ENCODE measurements at places on chromosomes 11 and 22.
A peak's percentile ranks its signal among the peaks of the same experiment; 100 is the strongest.

DNA sequence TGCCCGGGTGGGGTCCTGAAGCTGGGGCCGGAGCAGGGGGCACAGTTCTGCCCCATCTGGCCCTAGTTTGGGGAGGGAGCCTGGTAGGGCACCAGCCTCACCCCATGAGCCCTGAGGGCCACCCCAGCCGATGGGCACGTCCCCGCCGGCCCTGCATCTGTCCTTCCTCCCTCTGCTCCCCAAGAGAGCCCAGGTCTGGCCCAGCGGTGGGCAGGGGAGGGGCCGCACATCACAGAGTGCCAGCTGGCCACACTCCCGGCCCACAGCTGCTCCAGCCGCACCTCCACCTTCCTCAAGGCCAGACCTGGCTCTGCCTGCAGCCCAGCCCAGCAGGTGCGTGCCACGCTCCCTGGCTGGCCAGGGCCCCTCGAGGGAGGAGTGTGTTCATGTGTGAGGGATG lies 21.6 kb downstream of the BRSK2 start:
- DNase-seq: no peak

DNA sequence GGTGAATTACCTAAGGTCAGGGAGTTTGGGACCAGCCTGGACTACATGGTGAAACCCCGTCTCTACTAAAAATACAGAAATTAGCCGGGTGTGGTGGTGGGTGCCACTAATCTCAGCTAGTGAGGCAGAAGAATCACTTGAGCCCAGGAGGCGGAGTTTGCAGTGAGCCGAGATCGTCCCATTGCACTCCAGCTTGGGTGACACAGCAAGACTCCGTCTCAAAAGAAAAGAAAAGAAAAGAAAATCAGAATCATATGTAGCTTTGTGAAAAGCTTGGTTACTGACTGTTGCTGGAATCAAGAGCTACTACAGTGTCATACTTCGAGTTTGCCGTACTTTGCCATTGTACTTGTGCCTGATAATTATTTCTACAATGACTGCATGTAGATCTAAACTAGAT lies 4.2 kb upstream of the TMEM135 start:
- DNase-seq: no peak

DNA sequence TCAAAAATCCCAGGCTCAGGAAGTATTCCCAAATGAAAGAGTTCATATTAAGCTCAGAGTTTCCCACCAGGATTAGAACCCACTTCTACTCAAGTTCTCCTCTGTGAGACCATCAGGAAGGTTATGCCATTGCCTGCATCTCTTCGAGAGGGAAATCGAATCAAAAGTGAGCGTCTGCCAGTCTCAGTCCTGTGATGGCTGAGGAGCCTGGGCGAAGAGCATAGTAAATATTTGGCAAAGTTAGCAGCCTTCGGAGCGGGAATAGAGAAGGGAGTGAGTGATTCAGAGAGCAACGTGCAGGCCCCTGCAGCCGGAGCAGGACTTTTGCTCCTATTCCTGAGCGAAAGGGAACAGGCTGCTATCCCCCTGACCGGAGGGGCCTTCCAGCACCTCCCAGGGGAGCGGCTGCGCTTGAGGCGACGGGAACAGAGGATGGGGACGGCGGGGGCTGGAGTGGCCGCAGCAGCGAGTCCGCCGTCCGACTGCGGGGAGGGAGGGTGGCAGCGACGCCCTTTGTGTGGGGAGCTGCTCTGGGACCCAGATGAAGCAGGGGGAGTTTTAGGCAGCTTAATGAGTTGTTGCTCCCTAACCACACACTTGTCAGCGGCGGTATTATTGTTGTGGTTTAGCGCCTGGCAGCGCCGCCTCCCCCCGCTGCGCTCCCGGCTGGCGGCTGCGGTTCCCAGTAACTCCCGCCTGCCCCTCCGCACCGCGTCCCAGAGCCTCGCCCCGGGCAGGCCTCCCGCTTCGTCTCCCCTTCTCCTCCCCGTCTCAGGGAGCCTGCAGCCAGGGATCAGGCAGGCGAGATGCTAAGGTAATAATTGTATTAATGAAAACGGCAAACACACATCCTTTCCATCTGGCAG lies 21.7 kb upstream of the NRGN start:
- DNase-seq: peak; percentile 18

GRCh38 chr11:27795955-27796861 lies 96.0 kb upstream of the BDNF start:
- no peak for DNase-seq

- no peak for DNase-seq
Measured at GRCh38 chr11:96293598-96294021, 49.4 kb downstream of the MAML2 start.

DNA sequence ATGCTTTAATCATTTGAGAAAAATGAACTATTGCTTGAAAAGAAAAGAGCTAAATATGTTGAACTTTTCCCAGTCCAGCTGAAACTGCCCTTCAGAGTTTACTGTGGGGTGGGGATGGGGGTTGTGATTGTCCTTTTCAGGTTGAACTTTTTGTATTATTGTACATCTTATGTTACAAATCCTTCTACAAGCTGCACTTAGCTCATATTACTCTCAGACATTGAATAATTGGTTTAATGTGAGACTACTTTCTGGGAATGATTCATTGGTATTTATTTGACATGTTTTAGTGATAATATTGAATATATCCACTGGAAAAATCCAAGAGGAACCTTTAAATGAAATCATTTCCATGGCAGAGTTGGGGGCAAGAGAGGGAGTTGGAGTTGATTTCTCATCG lies 84.9 kb downstream of the ATXN10 start:
- no peak for DNase-seq

- no peak for DNase-seq
Measured at GRCh38 chr22:38768036-38768435, 12.2 kb upstream of the SUN2 start.

DNA sequence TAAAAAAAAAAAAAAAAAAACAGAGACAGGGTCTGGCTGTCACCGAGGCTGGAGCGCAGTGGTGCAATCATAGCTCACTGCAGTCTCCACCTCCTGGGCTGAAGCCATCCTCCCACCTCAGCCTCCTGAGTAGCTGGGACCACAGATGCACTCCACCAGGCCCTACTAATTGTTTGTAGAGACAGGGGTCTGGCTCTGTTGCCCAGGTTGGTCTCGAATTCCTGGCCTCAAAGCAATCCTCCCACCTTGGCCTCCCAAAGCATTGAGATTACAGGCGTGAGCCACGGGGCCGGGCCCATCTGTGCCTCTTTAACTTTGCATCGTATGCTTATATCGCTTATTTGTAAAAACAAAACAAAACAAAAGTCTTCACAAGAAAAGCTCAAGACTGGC lies 3.1 kb downstream of the CPT1A start:
- DNase-seq: no peak

- DNase-seq: peak; percentile 92
Measured at GRCh38 chr11:75969626-75970308, 154.8 kb downstream of the UVRAG start.

GRCh38 chr11:9982127-9982795 lies 311.8 kb downstream of the SBF2 start:
- no peak for DNase-seq

GRCh38 chr11:47986742-47987141 lies 6.4 kb downstream of the PTPRJ start:
- no peak for DNase-seq

GRCh38 chr22:49532869-49533802 lies 294.5 kb downstream of the BRD1 start:
- DNase-seq: no peak

DNA sequence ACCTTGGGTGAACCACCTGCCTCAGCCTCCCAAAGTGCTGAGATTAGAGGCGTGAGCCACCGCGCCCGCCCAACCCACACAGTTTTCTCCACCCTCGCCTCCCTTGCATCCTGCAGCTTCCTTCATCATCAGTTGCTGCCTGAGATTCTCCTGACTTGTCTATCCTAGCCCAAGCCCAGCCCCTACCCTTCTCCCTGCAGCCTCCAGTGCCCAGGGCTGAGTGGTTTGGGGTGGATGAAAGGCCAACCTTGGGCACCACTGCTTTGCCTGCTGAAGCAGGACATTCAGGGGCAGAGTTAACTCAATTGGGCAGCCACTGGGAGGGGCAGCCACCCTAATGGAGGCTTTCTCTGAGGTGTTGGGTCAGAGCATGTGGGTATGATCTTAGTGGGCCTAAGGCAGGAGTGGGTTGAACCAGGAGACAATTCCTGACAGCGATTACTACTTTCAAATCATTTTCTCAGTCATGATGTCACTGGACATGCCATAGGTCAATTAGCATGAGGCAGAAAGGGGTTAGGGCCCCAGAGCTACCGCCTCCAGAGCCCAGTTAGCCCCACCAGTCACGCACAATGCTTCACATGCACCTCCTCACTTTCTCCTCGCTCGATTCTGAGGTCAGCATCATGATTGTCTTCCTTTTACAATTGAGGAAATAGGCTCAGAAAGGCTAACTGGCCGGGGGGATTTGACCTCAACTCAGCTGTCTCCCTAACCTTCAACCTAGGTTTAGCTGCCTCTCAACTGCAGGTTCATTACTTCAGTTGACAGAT lies 1.0 kb upstream of the FKBP2 start:
- DNase-seq: no peak

DNA sequence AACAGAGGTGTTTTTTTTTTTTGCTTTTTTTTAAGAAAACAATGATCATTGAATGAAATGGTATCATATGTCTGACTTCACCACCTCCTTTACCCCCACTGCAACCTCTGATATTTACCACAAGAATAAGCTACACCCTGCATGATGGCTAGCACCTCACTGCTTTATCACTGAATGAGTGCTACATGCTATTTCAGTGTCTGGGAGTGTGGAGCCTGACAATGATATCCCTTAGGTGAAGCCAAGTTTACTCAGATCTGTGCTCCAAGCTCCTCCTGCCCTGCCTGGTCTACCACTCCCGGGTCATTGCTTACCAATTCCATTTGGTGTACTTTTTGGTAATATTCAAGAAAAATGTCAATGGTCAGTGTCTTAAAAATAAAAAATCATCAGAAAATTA lies 21.1 kb downstream of the MMP20 start:
- DNase-seq: no peak

DNA sequence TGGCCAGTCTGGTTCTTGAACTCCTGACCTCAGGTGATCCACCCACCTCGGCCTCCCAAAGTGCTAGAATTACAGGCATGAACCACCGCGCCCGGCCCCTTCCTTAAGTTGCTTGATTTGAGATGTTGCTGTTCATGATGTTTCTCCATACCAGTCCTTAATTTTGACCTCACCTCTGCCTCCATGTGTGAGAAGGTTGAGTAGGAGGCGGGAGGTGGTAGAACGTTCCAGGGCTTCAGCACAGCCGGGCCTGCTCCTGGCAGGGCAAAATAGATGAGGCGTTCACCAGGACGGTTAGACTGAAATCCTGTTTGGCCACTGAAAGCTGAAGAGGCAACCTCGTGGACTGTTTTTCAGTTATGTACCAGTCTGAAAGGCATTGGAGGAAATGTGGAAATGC lies 48.3 kb upstream of the SYT13 start:
- no peak for DNase-seq

GRCh38 chr22:37228106-37229011 lies 15.7 kb downstream of the RAC2 start:
- DNase-seq: no peak

DNA sequence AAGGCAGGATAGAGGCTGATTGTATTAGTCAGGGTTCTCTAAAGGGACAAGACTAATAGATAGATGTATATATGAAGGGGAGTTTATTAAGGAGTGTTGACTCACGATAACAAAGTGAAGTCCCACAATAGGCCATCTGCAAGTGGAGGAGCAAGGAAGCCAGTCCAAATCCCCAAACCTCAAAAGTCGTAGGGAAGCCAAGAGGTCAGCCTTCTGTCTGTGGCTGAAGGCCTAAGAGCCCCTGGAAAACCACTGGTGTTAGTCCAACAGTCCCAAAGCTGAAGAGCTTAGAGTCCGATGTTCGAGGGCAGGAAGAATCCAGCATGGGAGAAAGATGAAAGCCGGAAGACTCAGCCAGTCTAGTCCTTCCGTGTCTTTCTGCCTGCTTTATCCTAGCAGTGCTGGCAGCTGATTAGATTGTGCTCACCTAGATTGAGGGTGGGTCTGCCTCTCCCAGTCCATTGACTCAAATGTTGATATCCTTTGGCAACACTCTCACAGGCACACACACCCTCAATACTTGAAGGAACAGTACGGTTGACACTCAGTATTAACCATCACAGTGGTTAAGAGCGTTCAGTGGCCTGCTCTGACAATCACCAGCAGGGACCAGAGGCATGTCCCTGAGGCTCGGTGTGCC lies 135.6 kb downstream of the CSNK2A3 start:
- no peak for DNase-seq

GRCh38 chr11:9664276-9665171 lies 647 bp downstream of the SWAP70 start:
- DNase-seq: peak; percentile 24

GRCh38 chr11:34300926-34301295 lies 56.9 kb downstream of the ABTB2 start:
- DNase-seq: no peak

DNA sequence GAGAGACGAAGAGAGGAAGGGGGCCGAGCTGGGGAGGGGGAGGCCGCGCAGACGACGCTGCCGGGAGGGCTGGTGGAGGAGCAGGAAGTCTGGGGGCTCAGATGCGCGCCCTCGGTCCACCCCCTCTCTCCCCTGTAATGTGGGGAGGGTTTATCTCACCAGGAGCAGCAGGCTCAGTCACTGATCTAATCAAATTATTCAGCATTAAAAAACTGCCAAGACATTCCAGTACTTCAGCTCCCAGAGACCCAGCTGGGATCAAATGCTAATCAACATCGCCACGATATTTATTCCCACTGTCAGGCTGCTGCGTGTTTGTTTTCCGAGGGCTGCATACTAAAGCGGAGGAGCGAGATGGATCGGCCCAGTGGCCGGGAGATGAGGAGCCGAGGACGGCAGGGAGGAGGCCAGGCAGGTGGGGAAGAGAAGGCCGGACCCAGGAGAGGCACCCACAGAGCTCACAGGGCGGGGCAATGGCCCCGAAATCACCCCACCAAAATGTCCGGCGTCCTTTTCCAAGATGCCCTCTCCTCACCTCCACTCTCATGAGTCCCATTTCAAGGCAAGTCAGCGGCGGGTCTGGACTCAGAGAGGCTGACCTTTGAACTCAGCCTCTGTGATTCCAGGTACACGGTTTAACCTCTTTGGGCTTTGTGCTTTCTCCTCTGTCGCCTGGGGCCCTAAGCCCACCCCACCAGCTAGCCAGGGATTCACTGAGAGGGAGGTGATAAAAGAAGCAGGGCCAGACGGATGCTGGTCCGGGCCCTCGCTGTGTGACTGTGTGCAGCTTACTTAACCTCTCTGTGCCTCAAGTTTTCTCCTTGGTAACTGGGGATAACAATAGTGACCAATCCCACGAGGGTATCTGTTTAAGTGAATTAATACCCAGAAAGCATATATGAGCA lies 502.1 kb downstream of the MN1 start:
- DNase-seq: no peak

Data from HS-5 (cell line).